ENCODE measurements at places on chromosomes 4 and X.

DNA sequence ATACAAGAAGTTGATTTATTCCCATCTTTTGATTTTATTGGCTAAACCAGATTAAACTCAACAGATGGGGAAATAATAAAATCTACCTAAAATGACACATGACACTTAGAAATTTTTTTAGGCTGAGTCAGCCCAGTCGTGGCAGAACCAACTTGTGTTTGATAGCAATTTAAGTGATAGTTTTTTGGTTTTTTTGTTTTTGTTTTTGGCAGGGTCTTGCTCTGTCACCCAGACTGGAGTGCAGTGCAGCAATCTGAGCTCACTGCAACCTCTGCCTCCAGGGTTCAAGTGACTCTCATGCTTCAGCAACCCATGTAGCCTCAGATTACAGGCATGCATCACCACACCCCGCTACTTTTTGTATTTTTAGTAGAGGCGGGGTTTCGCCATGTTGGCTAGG is 370.3 kb upstream of the NOCT start:
- no peak for DNase-seq

GRCh38 chr4:176207839-176208238 is 12.5 kb upstream of the SPATA4 start:
- no peak for DNase-seq

GRCh38 chrX:109760922-109761250 is 27.8 kb upstream of the ACSL4 start:
- DNase-seq, result no peak

DNA sequence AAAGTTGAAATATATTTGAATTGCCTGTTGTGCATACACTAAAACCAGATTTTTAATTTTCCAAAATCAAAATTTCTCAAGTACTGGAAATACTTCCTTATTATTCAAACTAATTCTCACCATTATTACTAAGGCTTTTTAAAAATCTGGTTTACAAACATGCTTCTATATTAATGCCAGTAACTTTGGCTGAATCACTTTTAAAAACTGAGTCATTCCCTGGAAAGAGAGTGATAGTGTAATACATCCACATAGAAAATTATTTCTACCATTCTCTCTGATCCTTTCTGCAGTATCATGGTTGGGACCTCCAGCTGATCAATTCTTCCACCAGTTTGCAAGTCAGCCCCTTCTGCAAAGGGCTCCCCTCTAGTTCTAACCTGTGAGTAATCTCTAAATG is 165.3 kb upstream of the FAM241A start:
- DNase-seq, result no peak

- no peak for DNase-seq
Observed at GRCh38 chrX:106323357-106323756, 155.3 kb downstream of the PWWP3B start.

GRCh38 chrX:45760187-45760742 is 559.6 kb upstream of the DIPK2B start:
- DNase-seq, result no peak

- no peak for DNase-seq
Observed at GRCh38 chrX:19698691-19699090, 183.4 kb upstream of the MAP3K15 start.

GRCh38 chr4:162406637-162407365 is 243.0 kb upstream of the FSTL5 start:
- no peak for DNase-seq

- no peak for DNase-seq
Observed at GRCh38 chrX:22616867-22617266, 344.2 kb downstream of the CBLL2 start.

All from cortex of kidney (tissue), 1 donor.